ENCODE measurements at places on chromosomes 4 and X.

DNA sequence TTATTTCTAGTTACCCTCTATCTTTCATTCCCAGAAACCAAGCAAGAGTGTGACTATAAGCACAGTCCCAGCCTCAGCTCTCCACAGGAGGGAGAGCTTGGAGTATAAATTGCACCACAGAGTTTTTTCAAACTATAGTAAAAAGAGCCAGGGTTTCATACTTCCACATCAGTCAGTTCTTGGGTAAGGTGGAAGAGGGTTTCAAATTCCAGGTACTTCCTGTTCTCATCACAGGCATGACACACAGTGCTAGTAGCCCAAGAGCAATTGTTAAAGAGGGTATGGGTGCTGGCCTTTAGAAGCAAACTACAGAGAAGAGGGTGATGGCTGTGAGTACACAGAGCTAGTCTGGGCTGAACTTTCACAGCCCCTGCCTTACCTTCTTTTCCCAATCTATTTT, 5.7 kb upstream of the IL1RAPL1 start:
- DNase-seq, result no peak

DNA sequence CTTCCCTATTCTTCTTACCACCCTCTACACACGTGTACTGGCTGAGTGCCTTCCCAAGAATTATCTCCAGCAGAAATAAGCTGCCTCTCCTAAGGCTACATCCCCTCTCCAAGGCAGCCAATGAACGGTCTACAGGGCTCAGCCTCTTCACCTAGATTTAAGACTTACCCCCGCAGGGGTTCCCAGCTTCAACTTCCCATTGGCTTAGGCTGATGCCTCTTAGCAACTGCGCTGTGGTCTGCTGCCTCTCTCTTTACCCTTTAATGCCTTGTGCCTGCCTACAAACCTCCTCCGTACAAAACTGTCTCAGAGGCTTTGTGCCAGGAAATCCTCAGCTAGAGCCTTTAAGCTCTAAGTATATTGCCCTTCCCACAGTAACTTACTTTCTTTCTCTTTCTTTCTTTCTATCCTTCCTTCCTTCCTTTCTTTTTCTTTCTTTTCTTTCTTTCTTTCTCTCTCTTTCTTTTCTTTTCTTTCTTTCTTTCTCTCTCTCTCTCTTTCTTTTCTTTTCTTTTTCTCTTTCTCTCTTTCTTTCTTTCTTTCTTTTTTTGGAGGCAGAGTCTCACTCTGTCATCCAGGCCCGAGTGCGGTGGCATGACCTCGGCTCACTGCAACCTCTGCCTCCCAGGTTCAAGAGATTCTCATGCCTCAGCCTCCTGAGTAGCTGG, 15.1 kb upstream of the PIGA start:
- DNase-seq, result no peak

DNA sequence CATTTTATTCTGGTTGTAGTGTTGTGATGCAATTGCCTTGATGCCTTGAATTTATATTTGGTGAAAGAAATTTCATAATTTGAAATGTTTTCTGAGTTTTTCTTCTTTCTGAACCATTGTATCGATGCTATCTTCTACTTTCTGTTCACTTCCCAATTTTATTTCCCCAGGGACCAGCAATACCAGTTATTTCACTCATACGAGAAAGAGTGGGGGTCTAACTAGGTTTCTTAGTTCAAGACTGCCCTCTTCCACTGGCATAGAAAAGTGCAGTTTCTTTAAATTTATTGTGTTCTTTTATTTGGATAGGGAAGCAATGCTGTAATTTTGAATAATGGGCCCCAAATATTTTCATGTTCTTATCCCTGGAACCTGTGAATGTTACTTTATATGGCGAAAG, 544.0 kb upstream of the ADGRL3 start:
- DNase-seq, result no peak

GRCh38 chr4:20627866-20628265, 72.4 kb upstream of the PACRGL start:
- no peak for DNase-seq

DNA sequence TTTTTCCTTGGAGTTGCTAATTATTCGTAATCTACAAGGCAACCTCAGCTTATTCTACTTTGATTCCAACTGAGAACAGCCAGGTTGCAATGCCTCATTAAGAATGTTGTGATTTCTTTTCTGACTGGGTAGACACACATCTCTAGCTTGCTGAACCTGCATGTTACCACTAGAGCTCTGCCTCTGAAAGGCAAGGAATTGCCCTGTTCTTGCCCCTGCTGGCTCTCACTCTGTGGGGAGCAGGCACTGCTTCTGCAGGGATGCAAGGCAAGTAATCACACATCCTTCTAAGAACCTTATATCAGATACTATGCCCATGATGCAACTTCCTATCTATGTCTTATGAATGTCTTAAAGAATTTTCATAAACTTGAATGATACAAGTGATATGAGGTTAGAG, 503.2 kb downstream of the PACRGL start:
- no peak for DNase-seq

DNA sequence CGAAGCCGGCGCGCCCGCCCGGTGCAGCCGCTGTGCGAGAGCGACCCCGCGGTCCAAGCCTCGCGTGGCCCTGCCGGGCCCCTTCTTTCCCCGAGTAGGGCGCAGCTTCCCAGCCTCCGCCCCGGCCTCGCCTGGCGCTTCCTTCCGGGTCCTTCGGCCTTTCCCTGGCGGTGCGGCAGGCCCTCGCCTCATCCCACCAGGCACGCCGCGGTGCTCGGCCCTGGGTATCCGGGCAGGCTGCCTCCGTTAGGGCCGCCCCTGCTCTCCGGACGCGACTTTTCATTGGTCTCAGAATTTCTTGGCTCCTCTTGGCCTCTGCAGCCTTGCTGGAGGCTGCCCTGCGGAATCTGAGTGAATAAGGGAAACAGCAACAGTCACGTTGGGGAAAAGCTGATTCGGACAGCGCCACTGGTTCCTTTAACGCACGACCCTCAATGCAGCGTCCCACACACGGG, 429 bp downstream of the UVSSA start:
- DNase-seq, result peak; percentile 60

All from activated gamma-delta T cell (primary cell).